ENCODE measurements at places on chromosomes 3 and 15. TPM values are rescaled to one million over a fixed set of nuclear protein-coding genes. Genes with fewer than 3 reads are reported as not detected.

DNA sequence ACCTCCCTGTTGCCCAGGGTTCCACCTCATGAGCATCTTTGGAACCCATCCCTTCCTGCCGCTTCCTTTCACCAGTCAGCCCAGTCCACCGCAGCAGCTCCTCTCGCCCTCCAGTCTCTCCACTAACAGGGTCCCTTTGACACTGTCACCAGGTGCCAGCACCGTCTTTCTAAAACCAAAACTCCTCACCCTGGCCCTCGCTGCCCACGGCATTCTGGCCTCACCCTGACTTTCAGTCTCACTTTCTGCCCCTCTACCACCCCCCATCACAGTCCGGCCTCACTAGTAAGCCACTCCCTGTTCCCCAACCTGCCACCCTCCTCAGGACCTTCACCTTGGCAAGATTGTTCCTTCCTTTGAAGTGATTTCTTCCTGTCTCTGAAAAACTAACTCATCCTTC, 4.2 kb downstream of the PPCDC start:
- DNase-seq: no peak

SEMA5B gene
- 2.1 TPM for total RNA-seq

DNA sequence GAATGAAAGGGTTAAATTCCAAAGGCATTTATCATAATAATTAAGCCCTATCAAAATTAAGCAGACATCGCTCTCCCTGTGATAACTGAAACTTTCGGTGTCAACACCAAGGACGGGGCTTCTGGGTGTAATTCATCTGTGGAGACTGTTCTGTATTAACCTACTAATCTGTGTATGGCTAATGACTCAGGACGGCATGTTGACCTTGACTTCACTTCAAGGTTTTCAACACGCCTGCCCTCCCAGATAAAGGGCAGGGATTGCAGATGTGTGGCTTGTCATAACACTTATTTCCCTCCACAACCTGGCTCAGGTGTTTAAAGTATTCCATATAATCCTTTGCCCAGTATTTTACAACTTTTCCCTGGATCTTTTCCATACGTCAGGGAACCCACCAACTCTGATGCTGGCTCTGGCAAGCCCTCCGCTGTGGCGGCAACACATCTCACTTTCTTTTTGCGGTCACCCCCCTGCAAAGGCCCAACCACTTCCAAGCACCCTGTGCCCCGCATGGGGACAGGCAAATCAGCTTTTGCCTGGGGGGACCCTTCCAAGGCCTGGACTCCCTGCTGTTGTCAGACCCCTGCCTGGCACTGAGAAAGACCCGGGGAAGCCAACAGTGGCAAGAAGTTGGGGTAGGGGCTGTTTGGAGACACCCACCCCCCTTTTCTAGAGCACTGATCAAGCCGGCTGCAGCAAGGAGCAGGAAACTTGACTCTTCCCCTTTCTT, 93.2 kb upstream of the MEF2A start:
- no peak for DNase-seq

DNA sequence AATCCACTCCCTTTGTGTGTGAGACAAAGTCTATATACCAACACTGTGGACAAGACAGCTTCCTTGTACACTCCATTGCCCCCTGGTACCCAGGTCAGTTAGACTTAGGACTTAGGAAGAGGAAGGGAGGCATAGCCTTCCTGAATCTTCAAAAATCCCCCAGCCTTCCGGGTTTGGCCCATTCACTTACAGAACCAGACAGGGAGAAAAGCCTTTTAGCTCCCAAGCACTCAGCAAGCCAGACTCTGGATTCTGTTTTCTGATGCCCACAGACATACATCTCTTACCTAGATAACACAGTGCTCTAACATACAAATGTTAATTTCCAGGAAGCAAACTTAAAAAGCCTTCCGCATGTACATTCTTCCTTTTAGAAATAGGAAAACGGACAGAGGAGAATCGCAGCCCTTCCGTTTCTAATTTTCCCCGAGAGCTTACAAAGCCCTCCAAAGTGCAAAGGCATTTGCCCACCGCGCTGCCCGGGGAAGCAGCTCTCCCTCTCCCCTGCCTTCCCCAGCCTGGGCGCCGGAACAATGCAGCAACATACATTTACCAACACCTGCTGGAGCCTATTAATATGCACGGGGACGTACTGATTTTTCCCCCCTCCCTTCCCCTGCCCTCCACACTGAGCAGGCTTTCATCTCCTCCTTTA, 442.0 kb downstream of the MAGI1 start:
- DNase-seq: no peak

ALDH1L1 gene
- total RNA-seq: 21.5 TPM

GRCh38 chr3:143283432-143284128, 164.0 kb downstream of the CHST2 start:
- DNase-seq: no peak

- no peak for DNase-seq
Measured at GRCh38 chr3:73214846-73215245, 153.4 kb downstream of the EBLN2 start.

Measured in Right ventricle myocardium superior (tissue), 1 donor.